ENCODE measurements at places on chromosomes 7 and 10.

GRCh38 chr7:102891693-102892261 is 21.0 kb upstream of the LRRC17 start:
- DNase-seq, result no peak

- DNase-seq, result no peak
Observed at GRCh38 chr7:112624416-112624815, 143.6 kb downstream of the LSMEM1 start.

DNA sequence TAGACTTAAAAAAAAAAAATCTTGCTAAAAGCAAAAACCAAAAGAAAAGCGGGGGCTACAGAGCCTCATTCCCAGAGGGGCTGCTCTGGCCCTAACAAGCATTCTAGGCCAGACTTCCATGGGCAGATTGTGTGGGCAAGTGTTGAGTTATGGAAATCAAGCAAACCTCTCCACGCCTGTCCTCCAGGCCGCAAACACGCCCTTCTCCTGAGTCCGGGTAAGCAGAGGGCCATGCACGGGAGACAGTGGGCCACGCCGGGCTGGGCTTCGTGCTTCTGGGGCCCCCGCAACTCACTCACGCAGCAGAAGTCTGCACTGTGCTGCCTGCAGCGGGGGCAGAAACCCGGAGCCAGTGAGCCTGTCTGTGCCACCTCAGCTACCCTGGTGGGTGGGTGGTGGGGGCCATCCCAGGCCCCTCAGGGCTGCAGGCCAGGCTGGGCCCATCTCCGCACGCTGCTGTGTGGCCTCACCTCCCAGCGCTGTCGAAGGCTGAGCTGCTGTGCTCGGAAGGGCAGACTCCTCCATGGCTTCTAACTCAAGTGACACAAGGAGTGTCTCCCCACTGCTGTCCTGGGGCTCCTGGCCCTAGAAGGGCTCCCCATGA is 125.6 kb downstream of the FAM53B start:
- DNase-seq, result no peak

DNA sequence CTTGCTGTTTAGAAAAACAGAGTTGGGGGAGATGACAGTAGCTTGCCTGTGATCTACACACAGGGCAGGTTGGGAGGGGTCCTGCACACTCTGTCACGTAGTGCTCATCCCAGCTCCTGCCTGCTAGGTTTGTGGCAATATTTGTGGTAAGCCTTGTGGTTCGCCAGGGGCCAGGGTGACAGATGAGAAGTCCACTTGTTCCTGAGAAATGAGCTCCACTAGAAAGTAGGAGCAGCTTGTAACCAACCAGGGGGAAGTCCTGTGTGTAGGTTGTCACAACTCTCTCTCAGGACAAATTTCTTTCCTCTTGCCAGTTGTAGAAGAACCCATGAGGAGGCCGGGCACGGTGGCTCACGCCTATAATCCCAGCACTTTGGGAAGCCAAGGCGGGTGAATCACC is 147.0 kb downstream of the TCF7L2 start:
- DNase-seq, result no peak

GRCh38 chr7:88057655-88058054 is 123.6 kb downstream of the ADAM22 start:
- DNase-seq, result no peak

GRCh38 chr7:134804351-134804750 is 24.9 kb downstream of the CALD1 start:
- no peak for DNase-seq

- no peak for DNase-seq
Observed at GRCh38 chr7:157567666-157568065, 230.9 kb downstream of the DNAJB6 start.

GRCh38 chr10:133140417-133141143 is 19.4 kb upstream of the KNDC1 start:
- DNase-seq, result no peak

- DNase-seq, result no peak
Observed at GRCh38 chr10:102313221-102313896, 68.0 kb downstream of the GBF1 start.

GRCh38 chr7:25405736-25406135 is 177.4 kb upstream of the NPVF start:
- DNase-seq, result no peak

DNA sequence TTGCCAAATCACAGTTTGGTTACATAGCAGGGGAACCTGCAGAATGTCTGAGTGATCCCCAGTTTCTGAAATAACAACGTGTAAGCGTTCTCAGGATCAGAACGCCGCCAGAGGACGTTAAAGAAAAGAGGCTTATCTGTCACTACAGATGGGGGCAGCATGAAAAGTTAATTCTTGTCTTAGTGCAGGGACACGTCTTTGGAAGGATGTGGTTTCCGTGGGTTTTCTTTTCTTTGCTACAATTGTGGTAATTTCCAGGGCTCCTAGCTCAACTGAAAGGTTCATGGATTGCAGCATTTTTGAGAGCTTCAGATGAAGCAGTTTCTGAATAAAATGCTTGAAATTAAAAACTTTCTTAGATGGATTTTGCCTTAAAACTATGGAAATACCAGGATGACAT is 106.6 kb downstream of the PRKCQ start:
- no peak for DNase-seq

GRCh38 chr10:15783941-15784636 is 64.4 kb upstream of the ITGA8 start:
- no peak for DNase-seq

DNA sequence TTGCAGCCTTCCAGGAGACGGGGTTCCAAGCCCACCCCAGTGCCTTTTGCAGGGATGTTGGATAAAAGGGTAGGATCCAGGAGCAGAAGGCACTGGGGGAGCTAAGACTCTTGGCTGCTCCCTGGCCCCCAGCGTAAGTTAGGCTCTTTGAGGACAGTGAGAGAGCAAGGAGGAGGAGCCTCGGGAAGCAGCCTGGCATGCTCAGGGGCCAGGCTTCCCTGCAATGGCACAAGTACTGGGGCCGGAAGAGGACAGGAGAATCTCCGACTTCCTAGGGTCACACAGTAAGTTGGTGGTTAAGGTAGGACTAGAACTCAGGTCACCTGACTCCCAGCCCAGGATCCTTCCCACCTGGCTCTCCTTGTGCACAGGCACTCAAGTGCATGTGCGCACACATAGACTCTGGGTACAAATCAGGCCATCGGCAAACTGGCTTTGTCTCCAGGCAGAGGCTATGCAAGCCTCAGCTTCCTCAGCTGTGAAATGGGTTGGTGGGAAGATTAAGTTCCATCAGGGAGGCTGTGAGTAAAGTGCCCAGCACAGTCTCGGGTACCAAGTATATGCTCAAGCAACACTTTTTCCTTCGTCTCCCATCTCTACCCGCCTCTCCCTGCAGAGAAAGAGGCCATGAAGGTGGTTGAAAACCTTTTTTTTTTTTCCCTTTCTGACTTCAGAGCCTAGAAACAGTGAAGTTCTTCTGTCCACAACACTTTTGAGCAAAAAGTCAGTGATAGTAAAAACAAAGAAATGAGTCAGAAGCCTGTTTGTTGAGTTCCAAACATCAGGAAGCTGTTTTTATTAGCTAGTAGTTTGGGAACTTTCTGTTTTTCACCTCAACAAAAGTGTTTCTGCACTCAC is 79.1 kb downstream of the NEURL1 start:
- no peak for DNase-seq

DNA sequence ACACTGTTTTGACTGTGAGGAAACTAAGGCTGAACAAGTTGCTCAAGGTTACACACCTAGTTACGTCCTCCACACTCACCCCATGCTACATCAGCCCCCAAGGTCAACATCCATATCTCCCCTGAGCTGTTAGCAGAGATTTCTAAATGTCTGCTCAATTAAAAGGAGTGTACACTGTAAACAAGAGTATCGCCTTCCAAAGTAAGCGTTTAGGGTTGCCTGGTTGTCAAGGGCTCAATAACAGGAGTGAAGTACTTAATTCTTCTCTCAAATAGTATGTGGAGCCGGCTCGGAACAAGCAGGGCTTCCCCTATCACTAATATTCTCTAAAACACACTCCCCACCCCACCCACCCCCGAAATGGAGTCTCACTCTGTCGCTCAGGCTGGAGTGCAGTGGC is 412.8 kb upstream of the GALNT17 start:
- no peak for DNase-seq

- no peak for DNase-seq
Observed at GRCh38 chr10:128087884-128088709, 38.1 kb downstream of the MKI67 start.

DNA sequence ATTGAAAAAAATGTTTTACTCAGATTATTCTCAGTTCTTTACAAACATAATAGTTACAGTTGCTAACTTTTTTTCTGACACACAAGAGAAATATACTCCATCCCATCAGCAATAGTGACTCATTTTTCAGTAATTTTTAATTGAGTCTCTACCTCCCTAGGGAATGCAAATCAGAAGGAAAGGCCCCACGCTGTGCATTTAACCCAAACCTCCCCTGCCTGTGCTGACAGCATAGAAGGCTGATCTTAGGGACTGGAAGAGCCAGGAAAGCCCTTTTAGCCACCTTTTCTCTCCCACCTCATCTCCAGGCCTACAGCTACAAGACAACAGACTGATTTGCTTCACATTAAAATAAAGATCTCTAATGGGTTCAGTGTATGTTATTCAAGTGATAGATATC is 24.7 kb upstream of the PIK3CG start:
- DNase-seq, result no peak

GRCh38 chr10:109861081-109861480 is 62.2 kb downstream of the XPNPEP1 start:
- no peak for DNase-seq

DNA sequence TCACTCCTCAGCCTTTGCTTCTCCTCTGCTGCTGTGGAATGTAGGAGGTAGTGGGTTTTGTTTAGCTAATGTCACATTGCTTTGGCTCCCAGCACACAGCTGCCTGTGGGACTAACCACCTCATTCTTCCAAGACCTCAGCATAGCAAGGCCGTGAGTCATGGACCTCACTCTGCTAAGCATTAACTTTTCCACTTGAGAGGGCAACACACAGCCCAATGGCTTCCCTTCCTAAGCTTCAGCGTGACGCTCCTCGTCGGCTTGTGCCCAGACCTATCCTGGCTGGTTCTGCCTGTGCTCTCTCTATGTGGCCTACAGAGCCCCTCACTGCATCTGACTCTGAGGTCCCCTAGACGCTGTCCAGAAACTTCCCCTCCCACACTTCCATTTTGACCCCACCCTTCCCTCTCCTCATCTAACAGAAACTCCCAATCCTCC is 23.3 kb downstream of the MYOF start:
- no peak for DNase-seq
